AG09309 (cell line): ENCODE measurements at places on chromosomes 2 and 18.

DNA sequence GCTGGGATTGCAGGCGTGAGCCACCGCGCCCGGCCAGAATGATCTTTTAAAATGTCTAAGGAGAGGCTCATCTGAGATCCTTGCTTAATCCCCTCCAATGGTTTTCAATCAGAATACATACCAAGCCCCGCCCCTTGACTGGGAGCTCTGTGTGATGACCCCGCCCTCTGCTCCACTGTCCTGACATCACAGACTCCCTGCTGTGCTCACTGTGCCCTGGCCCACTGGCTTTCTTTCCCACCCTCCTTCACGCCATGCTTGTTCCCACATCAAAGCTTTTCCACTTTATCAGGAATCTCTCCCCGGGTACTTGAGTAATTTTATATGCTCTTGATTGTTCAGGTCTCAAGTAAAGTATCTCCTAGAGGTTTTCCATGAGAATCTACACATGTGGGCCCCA is 762.3 kb upstream of the ID2 start:
- DNase-seq = no peak

DNA sequence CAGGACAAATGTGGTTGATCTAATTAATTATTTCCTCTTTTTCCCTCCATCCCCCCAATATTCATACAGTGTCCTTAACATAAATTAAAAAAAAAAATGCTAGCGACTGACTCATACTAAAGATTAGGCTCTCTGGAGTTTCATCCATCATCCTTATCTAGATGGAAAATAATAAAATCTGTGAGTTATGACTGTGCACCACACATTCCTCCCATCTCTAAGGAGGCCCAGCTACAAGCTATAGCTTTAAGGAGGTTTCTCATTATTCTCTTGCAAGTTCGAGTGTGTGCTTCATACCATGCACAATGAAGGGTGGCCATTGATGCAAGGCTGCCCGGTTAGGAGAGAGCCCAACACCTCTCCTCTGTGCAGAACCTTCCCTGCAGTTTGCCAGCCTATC is 77.3 kb downstream of the XDH start:
- DNase-seq = no peak

DNA sequence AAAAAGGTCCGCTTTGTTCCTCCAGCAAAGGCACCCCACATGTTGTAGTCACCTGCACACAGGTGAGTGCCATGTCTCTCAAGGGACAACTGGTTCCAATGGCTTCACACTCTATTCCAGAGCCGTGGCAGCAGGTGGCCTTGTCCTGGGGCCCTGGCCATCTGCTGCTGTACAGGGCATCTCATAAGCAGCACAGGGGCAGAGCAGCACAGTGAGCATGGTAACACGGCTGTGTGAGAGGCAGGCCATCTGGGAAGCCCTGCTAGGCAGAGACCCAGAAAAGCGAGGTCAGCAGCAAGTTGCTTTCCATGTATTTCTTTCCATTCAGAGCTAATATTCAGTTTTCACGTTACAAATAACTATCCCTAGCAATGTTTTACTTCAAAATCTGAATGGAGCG is 54.7 kb downstream of the CMPK2 start:
- DNase-seq = no peak

- peak; percentile 68 for DNase-seq
Measured at GRCh38 chr2:30444273-30444672, 2.8 kb upstream of the LCLAT1 start.

- DNase-seq = no peak
Measured at GRCh38 chr2:67486041-67486796, 89.1 kb downstream of the ETAA1 start.

GRCh38 chr2:240503848-240504247 is 53.9 kb downstream of the ANKMY1 start:
- DNase-seq = no peak

GRCh38 chr2:224586127-224586695 is 1.0 kb upstream of the CUL3 start:
- DNase-seq = no peak
